ENCODE measurements at places on chromosomes 6 and 20.

GRCh38 chr6:154232013-154232910 lies 124.3 kb downstream of the IPCEF1 start:
- DNase-seq: peak; percentile 18

DNA sequence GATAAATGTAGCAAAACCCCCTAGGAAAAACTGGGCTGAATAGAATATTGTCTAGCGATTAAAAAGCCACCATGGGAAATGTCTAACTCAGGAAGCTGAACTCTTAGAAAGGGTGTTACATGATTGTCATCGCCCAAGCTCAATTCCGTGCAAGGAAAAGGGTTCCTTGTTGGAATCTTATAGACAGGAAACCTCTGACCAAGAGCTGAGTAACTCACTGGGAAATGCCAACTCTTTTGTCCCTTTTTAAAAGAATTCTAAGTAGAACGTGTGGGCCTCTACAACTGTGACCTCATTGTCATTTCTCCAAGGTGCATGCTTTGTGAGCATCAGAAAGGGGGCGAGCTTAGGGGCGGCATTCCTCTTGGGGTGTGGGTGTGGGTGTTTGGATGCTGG lies 88.1 kb downstream of the SYNJ2 start:
- DNase-seq: no peak

DNA sequence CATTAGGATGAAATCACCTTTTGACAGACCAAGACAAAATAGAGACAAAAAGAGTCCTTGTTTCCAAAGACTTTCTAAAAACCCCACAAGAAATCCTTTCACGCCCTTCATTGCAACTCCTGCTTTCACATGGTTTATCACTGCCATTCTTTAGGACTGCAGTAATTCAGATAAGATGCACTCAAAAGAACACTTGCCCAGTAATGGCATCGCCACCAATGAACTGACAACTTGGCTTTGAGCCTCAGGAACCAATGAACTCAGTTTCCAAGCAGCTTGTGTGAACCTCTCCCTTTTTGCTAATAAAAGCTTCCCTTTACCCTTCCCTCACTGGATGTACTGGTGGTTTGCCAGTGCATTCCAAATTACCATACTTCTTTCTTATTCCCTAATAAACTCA lies 21.8 kb downstream of the OSTM1 start:
- no peak for DNase-seq

DNA sequence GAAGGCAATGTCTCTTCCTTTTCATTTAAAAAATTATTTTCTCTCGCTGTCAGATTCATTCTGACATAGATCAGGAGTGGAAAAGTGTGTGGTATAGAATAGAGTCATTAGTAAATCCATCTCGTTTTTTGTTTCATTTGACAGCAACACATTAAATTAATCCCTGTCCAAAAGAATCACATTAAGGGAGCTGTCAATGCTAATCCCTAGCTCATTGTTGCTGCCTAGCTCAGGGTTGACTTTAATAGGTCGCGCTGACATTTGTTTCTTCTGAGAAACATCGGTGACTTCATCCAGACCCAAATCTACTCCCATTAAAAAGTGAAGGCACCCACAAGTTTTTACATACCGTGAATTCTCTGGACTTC lies 25.4 kb upstream of the MAP3K7 start:
- DNase-seq: no peak

DNA sequence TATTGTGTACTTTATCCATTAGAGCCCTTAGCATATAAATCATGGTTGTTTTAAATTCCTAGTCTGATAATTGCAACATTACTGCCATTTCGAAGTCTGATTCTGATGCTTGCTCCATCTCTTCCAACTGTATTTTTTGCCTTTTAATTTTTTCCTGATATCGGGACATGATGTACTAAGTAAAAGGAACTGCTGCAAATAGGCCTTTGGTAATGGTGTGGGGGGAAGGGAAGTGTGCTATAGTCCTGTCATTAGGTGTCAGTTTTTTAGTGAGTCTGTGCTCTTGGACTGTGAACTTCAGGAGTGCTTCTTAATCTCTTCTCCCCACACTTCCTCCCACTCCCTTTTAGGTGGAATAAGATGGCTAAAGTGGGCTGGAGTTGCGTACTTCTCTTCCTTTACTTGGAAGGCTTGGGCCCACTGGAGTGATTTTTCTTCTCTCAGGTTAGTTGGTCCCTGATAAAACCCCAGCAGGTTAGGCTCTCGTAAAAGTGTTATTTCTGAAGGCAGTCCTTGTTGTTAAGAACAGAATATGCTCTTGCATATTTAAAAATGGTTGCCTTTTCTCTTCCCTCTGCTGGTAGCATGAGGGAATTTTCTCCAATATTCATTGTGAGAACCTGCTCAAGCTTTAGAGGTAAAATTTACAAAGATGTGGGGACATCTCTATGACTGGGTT lies 18.1 kb downstream of the STXBP5 start:
- DNase-seq: no peak

DNA sequence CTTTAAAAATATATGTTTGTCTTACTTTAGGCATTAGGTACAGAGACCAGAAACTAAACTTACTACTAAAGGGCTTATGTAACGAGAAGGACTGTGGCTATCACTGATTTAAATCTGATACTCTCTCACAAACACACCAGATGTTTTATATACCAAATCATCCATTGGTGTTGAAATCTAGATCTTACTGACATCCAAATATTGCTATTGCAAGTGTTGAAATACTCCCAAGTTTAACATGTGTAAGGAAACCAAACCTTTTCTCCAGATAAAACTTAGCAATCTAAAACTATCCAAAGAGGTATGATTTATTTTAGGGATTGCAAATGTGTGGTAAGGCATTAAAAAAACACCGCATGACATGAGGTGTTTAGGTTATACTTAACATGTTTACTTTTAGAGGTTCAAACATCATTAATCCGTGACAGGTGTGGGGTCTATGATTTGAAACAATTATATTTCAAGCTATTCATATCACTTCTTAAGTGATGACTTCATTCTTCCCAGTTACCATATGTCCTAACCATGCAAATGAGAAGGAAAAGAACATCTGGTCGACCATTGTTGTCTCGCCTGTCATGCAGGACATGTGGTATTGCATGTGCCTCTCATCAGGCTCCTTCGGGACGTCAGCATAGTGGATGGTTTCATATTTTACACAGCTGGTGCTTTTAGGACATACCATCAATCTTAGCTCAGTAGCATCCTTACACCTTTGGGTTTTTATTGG lies 168.3 kb upstream of the SPACA1 start:
- no peak for DNase-seq
